ENCODE measurements at places on chromosomes 5 and 9.

GRCh38 chr5:5407924-5408323 is 14.6 kb upstream of the ICE1 start:
- no peak for DNase-seq

- no peak for DNase-seq
Observed at GRCh38 chr9:77965445-77966123, 66.0 kb downstream of the GNAQ start.

- no peak for DNase-seq
Observed at GRCh38 chr9:2338777-2339365, 282.7 kb upstream of the VLDLR start.

DNA sequence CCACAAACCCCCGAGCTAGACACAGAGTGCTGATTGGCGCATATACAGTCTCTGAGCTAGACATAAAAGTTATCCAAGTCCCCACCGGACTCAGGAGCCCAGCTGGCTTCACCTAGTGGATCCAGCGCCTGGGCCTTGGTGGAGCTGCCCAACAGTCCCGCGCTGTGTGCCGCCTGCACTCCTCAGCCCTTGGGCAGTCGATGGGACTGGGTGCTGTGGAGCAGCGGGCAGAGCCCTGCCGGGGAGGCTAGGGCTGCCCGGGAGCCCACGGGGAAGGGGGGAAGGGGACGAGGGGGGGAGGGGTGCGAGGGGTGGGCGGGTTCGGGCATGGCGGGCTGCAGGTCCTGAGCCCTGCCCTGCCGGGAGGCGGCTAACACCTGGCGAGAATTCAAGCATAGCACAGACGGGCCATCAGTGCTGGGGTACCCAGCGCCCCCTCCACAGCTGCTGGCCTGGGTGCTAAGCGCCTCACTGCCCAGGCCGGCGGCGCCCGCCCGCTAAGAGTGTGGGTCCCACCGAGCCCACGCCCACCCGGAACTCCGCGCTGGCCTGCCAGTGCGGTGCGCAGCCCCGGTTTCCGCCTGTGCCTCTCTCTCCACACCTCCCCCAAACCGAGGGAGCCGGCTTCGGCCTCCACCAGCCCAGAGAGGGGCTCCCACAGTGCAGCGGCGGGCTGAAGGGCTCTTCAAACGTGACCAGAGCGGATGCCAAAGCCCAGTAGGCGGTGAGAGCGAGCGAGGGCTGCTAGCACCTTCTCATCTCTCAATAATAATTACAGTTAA is 391.2 kb upstream of the NUDT12 start:
- no peak for DNase-seq

- no peak for DNase-seq
Observed at GRCh38 chr9:98291820-98292219, 36.4 kb upstream of the TBC1D2 start.

GRCh38 chr9:132461971-132462370 is 52.0 kb downstream of the CFAP77 start:
- no peak for DNase-seq

DNA sequence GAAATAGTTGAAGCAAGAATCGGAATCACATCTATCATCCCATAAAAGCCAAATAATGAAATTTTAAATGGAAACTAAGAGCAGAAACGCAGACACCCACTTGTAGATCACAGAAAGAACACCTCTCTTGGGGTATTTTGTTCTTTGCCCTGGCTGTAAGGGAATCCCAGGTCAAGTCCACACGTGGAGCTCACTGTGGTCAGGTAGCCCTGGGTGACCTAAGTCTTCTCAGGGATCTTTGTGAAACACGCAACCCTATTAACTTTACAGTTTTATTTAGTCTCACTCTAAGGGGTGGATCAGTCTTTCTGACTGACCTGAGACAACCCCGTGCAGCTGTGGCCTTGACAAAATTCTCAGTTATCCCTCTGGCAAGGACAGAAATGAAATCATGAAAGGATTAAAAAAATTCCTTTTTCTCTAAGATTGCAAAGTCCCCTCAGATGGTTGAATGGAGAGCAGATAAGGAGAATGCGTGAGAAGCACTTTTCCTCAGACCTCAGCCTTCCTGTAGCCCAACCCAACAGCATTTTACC is 111.6 kb downstream of the NREP start:
- no peak for DNase-seq

GRCh38 chr5:169914766-169915165 is 65.5 kb downstream of the INSYN2B start:
- no peak for DNase-seq

DNA sequence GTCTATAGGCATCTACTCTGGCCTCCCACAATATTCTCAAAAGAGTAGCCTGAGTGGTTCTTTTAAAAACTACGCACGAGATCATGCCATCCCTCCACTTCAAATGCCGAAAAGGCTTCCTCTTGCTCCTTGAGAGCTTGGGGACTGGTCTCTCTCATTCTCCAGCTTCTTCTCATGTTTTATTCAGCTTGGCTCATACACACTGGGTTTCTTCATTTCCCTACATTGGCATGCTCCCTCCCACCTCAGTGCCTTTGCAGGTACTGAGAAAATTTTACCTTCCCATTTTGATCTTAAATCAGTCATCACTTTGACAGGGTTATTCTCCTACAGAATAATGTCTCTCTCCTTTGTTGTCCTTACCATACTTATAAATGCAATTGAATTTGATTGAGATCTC is 20.4 kb downstream of the PRLR start:
- DNase-seq, result no peak

DNA sequence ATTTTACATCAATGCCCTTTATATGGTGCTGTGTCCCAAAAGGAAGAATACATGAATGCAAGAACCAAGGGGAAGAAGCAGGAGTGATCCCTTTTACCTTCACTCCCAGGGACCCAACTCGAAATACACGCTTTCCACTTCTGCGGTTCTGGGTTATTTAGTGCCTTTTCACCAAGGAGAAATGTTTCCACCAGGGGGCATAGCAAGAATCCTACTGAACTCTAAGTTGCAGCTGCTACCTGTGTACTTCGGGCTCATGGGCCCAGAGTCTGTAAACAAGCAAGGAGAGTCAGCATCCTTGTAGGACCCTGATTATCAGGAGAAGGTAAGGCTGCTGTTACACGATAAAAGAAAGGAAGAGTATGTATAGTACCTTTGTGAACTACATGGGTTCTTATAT is 45.7 kb downstream of the DPYSL3 start:
- DNase-seq, result no peak

DNA sequence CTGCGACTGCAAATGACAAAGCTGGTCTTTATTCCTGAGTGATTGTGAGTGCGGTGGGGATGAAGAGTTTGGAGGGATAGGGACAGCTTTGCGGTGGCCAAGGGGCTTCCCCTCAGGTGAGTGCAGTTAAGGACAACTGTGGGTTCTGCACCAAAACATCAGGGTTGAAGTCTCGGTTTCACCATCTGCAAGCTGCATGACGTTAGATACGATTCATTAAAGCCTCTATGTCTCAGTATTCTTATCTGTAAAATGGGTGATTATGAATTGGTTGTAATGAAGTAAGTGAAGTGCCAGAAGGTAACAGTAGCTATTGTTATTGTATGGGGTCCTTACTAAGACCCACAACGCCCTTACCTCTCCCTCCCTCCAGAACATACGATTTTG is 226.8 kb upstream of the DAPK1 start:
- no peak for DNase-seq

DNA sequence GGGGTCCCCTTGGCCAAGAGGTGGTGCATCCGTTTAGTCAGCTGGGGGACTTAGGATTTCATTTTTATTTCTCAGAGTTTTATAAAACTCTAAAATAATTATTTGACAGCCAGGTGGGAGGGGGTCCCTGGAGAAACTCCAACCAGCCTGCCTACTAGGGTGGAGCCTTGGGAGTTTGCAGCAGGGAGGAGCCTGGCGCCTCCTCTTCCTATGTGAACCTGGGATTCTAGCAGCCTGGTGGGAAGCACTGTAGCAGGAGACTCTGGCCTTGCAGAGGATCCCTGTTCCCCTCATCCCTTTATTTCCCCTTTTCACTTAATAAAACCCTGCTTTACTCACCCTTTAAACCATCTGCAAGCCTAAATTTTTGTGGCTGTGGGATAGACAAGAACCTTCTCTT is 50.8 kb downstream of the FXN start:
- no peak for DNase-seq

DNA sequence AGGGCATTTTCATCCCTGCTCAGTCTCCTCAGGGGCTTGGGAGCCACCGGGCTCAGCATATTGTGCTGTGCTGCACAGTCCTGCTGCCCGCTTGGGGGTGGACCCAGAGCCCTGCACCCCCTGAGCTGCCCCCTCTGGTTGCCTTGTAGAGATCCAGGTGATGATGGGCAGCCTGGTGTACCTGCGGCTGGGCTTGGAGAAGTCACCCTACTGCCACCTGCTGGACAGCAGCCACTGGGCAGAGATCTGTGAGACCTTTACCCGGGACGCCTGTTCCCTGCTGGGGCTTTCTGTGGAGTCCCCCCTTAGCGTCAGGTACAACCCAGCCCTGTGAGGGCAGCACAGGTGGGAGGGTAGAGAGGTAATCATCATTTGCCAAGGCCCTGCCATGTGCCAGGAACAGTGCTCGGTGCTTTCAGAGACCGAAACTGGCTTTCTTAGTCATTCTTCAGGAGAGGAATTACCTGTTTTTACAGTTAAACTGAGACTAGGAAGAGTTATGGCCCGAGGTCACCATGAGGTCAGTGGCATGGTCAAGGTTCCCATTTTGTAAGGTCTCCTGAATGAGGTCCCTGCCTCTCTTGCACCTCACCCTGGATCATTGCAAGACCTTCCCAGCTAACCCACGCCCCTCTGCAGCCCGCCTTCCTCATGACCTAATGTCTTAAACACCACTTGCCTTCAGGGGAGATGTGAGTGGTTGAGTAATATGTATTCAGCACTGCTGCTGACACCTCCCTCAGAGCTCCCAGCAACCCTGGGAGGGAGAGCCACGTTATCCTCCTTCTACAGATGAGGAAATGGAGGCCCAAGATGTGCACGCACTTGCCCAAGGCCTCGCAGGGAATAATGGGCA is 7.5 kb downstream of the NHP2 start:
- peak; percentile 77 for DNase-seq

- DNase-seq, result no peak
Observed at GRCh38 chr5:61450493-61451279, 118.6 kb downstream of the ZSWIM6 start.

DNA sequence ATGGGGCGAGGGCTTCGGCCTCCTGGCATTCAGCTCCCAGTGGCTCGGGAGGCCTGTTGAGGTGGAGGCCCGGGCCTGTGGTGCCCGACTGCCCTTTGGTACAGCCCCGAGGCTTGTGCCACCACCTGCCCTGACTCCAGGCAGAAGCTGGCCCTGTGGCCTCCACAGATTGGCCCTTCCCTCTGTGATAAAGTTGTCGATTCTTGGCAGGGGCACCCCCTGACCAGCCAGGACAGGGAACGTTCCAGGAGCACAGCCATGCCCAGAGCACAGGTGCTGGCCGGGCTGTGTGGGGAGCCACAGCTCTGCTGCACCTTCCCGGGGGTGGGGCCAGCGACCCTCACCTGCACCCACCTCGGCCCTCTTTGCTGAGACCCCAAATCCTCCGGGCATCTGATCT is 32.7 kb downstream of the SLC6A18 start:
- DNase-seq, result no peak

GRCh38 chr5:1633605-1634336 is 110.0 kb upstream of the LPCAT1 start:
- peak; percentile 67 for DNase-seq

- no peak for DNase-seq
Observed at GRCh38 chr9:7394002-7394774, 405.4 kb downstream of the DMAC1 start.

GRCh38 chr5:124755565-124755964 is 9.1 kb upstream of the ZNF608 start:
- no peak for DNase-seq

DNA sequence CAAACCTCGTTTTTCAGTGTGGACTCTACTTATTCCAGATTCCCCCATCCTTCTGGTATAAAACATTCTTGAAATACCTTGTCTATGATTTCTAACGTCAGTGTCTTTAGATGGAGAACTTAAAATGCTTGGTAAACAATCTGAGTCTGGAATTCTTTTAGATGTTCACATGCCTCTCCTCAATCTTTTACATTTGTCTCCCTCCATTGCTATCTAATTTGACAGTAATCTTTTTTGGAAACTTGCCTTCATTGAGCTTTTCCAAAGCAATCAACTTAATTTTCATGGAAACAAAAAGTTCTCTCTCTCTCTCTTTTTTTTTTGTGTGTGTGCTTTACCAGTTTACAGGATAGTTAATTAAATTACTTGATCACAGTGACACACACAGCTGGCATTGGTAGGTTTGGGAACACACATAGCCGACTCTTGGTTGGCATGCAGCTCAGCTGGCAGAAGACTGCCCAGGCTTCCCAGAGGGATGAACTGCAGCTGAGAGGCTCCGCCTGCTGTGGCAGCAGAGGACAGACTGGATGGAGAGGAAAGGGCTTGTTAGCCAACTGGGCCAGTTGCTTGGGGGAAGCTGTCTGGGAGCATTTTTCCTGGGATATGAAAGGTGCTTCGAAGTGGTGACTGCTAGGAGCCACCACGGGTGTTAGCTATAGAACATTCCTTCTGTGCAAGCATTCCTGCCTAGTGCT is 271.3 kb downstream of the ZSWIM6 start:
- no peak for DNase-seq

DNA sequence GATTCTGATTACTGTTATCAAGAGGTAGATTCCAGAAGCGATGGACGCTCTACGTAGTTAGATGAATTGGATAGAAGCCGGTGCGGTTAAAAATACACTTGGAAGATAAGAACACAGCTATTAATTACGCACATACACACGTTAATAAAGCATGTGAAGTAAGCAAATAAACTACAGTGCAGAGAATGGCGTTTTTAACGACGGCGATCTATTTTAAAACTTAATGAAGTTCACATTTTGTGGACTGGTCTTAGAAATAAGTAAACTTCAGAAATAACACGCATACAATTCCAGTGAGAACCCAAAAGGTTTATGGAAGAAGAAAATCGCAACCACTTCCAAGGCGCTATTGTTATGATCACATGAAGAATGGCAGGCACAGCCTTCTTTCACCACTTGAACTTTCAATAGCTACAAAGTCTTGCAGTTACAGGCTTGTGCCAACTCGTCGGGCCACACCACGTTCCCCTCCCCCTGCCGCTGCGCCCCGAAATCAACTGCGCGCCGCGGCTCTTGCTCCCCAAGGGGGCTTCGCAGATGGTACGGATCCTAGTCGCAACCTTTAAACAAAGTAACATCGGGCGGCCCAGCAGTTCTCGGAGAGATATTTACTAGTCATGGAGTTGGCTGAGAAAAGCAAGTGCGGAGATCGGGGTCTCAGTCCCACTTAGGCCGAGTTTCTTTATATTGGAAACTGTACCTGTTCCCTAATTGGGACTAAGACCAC is 866 bp upstream of the SEMA6A start:
- no peak for DNase-seq

GRCh38 chr9:127664324-127664677 is 42.5 kb upstream of the CFAP157 start:
- DNase-seq, result no peak

GRCh38 chr5:137580030-137580429 is 80.9 kb upstream of the SPOCK1 start:
- no peak for DNase-seq

GRCh38 chr9:130311408-130312140 is 46.0 kb downstream of the HMCN2 start:
- DNase-seq, result no peak
